ENCODE measurements at places on chromosomes 16 and 17. TPM values are rescaled to one million over a fixed set of nuclear protein-coding genes. Genes with fewer than 3 reads are reported as not detected.

DNA sequence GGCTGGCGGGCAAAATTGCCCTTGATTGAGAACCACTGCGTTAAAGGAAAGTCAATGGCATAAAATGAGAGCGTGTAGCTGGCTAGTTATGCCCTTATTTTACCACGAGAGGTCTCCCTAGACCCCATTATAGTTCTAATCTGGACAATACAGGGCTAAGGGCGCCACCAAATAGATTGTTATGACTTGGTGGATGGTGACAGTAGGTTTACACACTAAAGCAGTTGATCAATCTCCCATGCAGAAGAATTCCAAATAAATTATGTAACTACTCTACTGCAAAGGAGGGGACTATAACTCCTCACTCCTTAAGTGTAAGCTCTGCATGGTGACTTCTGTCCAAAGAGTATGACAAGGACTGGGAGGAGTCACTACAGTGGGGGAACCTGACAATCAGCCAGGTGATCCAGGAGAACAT lies 20.4 kb upstream of the YPEL2 start:
- peak; percentile 78 for DNase-seq

DNA sequence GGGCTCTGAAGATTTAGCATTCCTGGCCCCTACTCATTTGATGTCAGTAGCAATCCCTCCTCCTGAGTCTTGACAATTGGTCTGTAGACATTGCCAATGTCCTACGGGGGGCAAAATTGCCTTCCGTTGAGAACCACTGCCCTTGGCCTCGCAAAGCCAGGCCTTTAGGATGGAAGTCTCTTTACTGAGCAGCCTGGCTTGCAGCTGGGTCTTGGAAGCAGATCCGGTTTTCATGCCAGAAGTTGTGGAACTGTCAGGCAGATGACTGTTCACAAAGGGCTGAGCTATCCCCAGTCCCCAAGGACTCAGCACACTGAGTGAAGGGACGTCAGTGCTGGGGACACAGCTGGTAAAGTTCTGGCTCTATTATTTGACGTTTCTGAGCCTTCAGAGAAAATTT lies 83.2 kb downstream of the WSCD1 start:
- peak; percentile 58 for DNase-seq

DNA sequence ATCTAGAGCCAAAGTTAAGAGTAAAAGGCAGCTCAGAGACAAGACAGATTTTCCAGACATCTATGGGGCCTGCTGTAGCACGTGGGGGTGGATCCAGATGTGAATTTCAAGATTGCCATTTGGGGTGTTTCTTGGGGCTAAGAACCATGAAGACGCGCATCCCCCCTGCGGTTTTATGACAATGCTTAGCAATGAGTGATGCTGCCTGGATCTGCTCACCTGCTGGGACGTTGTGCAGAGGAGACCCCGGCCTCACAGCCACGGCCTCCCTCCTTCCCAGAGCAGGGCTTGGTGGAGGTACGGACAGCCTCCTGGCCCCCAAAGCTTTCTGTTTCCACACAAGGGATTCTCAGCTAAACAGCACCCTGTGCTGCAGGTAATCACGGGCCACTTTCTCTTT lies 151.5 kb upstream of the DYNLRB2 start:
- DNase-seq = no peak

The SLC5A10 gene
- not detected for total RNA-seq

All from muscle of leg (tissue), 16 donors.